ENCODE measurements at places on chromosomes 1 and 21.

DNA sequence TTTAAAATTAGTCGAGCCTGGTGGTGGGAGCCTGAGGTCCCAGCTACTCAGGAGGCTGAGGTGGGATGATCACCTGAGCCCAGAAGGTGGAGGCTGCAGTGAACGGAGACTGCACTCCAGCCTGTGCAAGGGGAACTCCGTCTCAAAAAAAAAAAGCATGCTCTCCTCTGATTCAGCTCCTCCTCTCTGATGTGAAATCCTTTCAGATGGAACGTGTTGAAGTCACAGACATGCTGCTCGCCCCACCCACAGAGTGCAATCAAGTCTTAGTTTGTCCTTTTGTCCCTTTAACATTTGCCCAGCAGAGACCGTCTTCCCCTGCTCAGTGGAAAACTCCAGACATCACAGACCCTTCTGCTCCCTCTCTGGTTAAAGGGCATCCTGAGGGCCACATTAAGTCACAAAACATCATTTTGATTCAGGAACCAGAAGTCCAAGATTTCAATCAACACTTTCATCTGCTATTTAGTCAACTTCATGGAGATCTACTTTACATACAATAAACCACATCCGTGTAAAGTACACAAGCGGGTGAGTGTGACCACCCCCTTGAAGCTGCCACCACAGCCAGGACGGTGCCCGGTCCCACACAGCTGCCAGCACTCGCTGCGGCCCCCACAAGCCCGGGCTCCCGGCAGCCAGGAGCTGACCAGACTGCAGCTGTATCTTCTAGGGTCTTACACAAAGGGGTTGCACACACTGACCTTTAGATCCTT lies 18.9 kb upstream of the RNF223 start:
- no peak for DNase-seq

- no peak for DNase-seq
Observed at GRCh38 chr21:37253991-37254390, 13.1 kb downstream of the VPS26C start.

GRCh38 chr1:8571200-8571984 lies 246.0 kb downstream of the RERE start:
- peak; percentile 23 for DNase-seq

GRCh38 chr1:109361069-109361468 lies 36.6 kb downstream of the SORT1 start:
- no peak for DNase-seq

DNA sequence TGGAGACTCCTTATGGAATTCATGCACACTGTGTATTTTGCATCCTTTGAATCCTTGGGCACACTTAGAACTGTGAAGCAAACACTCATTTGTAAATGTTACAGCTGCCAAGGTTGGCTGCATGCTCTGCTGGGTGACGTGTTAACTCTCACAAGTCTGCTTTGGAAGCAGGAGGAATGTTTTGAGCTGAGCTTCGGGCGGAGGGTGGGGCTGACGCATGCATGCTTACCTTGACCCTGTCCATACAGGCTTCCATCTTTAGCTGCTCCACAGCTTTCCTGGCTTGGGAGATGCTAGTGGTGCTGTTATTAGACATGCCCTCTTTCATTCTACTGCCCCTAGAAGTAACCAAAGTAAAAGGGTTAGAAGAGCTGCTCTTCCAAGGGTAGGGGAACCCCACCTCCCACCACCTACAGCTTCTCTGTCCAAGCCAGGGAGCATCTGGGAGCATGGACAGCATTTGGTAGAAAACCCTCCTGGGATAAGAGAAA lies 66.0 kb downstream of the GNG4 start:
- no peak for DNase-seq

- DNase-seq: no peak
Observed at GRCh38 chr1:116331523-116331922, 41.5 kb upstream of the ATP1A1 start.

GRCh38 chr1:230349020-230349393 lies 77.1 kb downstream of the PGBD5 start:
- DNase-seq: no peak

- no peak for DNase-seq
Observed at GRCh38 chr1:170470121-170470520, 61.8 kb upstream of the GORAB start.

- peak; percentile 24 for DNase-seq
Observed at GRCh38 chr1:45200906-45201500, 5.4 kb downstream of the ZSWIM5 start.

- DNase-seq: peak; percentile 43
Observed at GRCh38 chr1:24286246-24287010, 32.7 kb upstream of the GRHL3 start.

- DNase-seq: peak; percentile 46
Observed at GRCh38 chr21:25967181-25967900, 203.2 kb downstream of the APP start.

GRCh38 chr21:29396951-29397455 lies 98.3 kb downstream of the BACH1 start:
- DNase-seq: no peak

- no peak for DNase-seq
Observed at GRCh38 chr1:178379807-178380206, 117.0 kb downstream of the CLEC20A start.

GRCh38 chr21:46384556-46384955 lies 60.6 kb downstream of the PCNT start:
- DNase-seq: no peak

- no peak for DNase-seq
Observed at GRCh38 chr21:32764186-32764585, 7.4 kb downstream of the PAXBP1 start.

DNA sequence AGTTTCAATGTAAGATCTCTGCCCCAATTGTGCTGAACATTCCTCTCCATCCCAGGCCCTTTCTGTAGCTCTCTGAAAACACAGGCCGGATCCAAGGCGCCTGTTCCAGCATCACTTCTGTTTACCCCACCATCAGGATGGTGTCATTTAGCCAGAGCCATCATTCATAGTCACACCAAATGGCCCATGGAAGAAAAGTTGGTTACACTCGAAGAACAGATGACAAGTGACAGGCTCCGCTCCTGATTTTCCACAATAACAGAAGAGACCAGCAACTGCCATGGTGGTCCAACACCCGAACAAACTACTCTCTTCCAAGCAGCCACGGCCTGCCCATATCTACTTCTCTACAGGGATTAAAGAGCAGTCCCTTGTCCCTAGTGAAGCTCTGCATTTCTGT lies 59.9 kb upstream of the PROX1 start:
- no peak for DNase-seq

GRCh38 chr1:35726450-35727433 lies 8.1 kb upstream of the C1orf216 start:
- DNase-seq: peak; percentile 48

DNA sequence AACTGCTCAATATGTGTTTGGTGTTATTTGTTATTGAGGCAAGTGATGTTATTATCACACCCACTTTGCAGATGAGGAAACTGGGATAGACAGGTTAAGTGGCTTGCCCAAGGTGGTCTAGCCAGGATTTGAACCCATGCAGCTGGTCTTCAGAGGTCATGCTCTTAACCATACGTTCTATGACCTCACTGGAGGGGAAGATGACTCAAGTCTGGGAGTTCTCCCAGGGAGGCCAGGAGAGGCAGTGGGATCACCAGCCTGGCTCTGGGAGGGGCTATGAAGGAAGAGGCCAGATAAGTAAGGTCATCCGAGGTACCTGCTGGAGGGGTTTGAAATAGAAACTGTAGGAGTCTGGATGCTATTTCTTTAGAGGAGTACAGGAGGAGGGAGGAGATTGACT lies 95.3 kb downstream of the NAV1 start:
- peak; percentile 72 for DNase-seq

- DNase-seq: no peak
Observed at GRCh38 chr1:223756806-223757700, 44.7 kb downstream of the CAPN2 start.

DNA sequence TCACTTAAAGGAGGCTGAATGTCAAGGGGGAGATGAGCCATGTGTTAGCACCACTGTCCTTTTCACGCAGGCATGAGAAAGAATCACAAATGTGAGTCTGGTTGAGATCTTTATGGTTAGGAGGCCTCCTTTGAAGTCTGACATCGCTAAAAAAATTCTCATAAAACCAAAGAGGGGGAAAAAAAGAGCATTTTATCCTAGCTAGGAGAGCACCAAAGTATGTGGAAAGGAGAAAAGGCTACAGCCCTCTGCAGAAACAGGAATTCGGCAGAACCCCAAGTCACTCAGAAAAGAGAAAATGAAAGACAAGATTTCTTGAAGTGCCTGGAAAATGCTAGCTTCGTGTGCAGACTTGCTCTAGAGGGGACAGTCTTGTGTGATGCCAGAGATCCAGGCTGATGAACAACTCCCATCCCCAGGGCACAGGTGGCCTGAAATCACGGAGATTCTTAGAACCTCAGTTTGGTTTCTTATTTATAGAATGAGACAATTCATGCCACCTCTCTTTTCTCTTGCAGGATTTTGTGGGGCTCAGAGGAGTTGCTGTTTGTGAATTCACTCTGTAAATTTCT lies 61.5 kb downstream of the RUNX1 start:
- peak; percentile 43 for DNase-seq

DNA sequence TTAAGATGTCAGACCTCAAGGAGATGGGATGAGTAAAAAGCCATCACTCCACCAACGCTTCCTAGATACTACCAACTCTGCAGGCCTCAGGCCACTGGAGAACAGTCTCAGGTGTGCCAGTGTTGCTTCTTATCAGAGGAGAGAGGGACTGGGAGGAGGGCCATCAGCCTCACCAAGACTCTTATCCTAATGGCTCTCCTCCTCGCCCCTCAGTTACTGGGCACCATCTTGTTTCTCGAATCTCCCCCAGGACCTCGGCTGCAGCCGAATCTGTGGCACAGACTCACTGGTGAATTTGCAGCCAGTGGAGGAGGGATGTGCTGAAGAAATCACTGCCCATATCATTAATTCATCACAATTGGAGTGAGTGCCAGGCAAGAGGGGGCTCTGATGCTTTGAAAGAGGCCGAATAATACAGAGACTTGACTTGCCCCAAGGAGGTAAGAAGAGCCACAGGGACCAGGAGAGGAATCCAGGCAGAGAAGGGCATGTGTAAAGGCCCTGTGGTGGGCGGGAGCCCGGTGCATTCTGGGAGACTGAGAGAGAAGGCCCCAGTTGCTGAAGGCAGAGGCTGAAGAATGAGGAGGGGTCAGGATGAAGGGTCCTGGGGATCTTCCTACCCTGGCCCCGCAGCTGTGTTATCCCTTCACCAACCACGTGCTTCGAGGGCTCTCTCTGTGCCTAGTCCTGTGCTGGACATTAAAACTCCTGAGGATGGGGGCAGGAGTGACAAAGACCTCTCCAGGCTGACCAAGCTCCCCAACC lies 129.8 kb downstream of the PTPRU start:
- DNase-seq: no peak

GRCh38 chr1:59026472-59026948 lies 242.7 kb upstream of the JUN start:
- DNase-seq: peak; percentile 66

GRCh38 chr1:20735581-20736111 lies 3.1 kb upstream of the SH2D5 start:
- peak; percentile 15 for DNase-seq

- DNase-seq: no peak
Observed at GRCh38 chr1:151815716-151816327, 10.6 kb upstream of the LINGO4 start.

GRCh38 chr1:93003981-93004380 lies 42.7 kb upstream of the DIPK1A start:
- no peak for DNase-seq

GRCh38 chr1:54813485-54814125 lies 12.5 kb upstream of the TTC22 start:
- DNase-seq: no peak

DNA sequence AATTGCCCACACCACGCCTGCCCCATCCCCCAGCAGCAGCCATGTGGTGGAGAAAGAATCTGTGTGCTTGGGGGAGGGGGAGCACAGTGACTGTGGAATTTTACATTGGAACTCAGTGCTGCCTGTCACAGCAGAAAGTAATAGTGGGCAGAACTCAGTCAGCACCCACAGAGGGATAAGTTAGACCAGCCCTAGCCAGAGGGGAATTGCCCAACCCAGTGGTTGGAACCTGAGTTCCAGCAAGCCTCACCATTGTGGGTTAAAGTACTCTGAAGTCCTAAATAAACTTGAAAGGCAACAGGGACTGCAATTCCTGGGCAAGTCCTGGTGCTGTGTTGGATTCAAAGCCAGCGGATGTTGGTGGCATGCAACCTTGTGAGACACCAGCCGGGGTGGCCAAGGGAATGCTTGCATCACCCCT lies 88.8 kb downstream of the MRPL39 start:
- DNase-seq: peak; percentile 50

DNA sequence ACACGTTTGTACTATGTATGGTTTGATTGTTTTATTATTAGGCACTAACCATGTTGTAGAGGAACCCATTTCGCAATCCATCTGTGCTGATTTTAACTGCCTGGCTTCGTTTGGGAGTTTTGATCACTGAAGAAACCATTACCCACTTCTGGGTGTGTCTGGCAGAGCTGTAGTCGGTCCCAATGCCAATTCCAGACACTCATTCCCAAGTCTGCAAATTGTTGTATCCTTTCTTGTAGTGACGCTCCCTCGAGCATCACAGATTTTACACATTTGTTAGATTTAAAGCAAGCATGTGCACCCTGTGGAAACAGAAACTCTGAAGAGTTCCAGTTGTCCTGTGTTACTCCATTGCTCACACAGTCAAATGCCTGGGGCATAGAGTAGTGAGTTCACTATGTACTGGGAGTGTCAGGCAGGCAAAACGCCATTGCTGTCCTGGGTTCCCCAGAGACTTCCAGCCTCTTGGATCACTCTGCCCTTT lies 31.0 kb upstream of the EFCAB14 start:
- DNase-seq: peak; percentile 8

DNA sequence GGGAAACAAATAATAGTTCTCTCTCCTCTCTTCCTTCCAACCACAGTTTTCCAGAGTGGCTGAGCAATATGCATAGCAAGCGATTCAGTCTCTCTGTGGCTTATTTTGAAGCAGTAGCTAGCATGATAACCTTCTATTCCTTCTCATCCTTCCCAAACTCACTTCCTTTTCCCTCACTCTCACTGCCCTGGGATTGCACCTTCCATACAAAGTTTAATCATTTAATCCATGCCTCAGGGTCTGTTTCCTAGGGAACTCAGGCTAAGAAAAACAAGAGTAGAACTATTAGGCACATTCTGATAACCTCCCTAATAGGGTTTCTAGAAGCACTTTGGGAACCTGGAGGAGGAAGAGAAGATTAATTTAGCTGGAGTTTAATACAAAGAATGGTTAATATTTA lies 97.7 kb upstream of the S1PR1 start:
- peak; percentile 52 for DNase-seq
